ENCODE measurements at places on chromosomes 6 and 20.

- DNase-seq, result no peak
Observed at GRCh38 chr6:89974834-89975233, 80.6 kb downstream of the GJA10 start.

- DNase-seq, result no peak
Observed at GRCh38 chr6:28424163-28424562, 19.1 kb downstream of the ZSCAN23 start.

- DNase-seq, result peak; percentile 20
Observed at GRCh38 chr20:44683263-44684046, 31.7 kb upstream of the CCN5 start.

- DNase-seq, result no peak
Observed at GRCh38 chr20:11378252-11378651, 539.4 kb upstream of the BTBD3 start.

DNA sequence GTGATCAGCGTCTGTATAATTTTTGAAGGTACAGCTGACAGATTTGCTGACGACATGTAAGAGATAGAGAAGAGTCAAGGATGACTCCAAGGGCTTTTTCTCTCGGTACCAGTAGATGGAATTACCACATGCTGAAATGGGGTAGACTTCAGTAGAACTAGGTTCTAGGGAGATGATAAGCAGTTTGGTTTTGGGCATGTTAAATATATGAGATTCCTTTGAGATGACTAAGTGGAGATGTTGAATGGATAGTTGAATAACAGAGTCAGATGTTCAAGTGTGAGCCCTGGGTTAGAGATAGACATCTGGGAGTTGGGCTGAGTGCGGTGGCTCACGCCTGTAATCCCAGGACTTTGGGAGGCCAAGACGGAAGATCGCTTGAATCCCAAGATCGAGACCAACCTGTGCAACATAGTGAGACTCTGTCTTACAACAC, 50.0 kb downstream of the PHF20 start:
- DNase-seq, result no peak

- no peak for DNase-seq
Observed at GRCh38 chr6:34940030-34940434, 51.0 kb downstream of the ANKS1A start.

GRCh38 chr20:47358672-47359529, 2.4 kb upstream of the ZMYND8 start:
- DNase-seq, result no peak

DNA sequence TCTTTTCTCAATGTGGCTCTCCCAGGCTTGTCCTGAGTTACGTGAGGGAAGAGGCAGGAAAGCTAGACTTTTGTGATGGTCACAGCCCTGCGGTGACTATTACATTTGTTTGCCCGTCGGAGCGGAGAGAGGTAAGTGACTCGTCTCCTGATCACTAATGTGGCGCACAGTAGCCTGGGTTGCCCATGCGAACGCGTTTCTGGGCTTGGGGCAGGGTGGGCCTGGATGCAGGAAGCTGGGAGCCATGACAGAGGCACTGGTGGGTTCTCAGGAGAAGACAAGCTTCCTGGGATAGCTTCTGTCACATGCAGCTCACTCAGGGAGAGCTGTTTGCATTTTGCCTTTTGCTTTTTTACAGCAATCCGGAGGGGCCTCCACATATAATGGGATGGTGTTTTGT, 60.6 kb downstream of the IGF2R start:
- DNase-seq, result no peak

DNA sequence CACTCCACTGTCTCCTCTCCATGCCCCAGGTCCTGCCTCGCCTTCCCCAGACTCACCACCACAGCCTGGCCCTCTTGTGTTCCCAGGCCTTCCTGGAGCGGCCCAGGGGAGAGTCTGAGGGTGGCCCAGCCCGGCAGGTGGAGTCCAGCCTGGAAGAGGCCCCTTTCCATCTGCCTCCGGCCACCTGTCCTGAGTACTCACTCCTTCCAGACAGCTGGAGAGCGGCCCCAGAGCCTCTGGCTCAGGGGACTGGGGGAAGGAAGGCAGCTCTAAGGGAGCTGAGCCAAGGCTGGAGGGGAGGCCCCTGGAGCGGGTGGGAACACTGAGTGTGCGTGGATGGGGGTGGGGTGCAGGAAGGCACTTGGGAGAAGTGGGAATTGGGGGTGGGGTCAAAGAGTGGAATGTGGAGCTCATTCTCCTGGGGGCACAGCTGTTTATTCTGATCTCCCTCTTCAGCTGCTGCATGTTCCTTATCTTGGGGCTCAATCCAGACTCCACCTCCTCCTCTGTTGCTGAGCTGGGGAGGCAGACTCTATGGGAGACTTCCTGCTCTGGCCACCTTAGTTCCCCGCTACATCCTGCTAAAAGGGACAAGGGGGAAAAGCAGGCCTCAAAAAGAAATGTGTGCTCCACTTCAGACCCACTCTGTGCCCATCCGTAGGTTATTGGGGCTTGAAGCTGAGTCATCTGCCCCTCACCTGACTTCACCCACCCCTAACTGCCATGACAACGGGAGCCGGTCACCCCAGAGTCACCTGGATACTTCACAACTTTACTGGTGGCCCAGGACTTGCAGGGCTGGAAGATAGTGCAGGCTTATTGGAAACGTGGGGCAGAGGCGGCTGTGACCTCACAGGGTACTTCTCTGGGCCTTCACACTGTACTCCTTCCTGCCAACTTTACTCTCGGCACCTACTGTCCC, 19.5 kb upstream of the TAF8 start:
- DNase-seq, result no peak

DNA sequence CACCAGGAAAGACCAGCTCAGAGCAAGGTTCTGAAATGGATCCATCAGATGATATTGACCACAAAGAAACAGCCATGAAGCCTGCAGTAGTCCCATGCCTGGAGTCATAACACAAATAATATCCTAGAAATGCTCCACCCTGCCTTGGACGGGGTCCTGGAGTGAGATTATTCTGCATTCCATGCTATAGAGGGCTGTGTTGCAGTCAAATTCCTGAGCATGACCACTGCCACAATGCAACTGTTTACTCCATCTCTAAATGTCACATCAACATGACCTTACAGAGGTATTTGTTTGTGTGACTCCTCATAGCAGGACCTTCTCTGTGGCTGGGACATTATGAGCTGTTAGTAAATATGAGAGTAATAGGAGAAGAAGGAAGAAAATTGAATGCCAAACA, 257.5 kb upstream of the TCF21 start:
- no peak for DNase-seq

- no peak for DNase-seq
Observed at GRCh38 chr6:6915813-6916547, 191.8 kb upstream of the RREB1 start.

GRCh38 chr6:43943099-43943766, 173.2 kb downstream of the VEGFA start:
- DNase-seq, result no peak

DNA sequence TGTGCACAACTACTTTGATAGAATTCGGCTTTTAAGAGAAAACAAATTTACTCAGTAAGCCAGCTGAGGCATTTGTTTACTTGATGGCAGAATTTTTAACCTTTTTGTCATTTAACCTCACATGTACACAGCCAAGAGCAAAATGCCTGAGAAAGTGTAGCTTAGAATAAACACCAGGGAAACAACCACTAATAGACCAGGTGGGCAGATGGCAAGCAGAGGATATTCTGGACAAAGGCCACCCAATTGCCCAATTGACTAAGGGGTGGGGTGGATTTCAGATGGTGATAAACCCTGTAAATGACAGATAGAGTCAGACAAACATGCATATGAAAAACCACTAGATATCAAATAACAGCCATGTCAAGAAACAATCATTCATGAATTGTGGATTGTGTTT, 190.7 kb upstream of the FBXL4 start:
- no peak for DNase-seq

- DNase-seq, result no peak
Observed at GRCh38 chr20:50442512-50442911, 67.7 kb upstream of the PTPN1 start.

GRCh38 chr20:47956268-47956995, 171.2 kb upstream of the SULF2 start:
- DNase-seq, result no peak

DNA sequence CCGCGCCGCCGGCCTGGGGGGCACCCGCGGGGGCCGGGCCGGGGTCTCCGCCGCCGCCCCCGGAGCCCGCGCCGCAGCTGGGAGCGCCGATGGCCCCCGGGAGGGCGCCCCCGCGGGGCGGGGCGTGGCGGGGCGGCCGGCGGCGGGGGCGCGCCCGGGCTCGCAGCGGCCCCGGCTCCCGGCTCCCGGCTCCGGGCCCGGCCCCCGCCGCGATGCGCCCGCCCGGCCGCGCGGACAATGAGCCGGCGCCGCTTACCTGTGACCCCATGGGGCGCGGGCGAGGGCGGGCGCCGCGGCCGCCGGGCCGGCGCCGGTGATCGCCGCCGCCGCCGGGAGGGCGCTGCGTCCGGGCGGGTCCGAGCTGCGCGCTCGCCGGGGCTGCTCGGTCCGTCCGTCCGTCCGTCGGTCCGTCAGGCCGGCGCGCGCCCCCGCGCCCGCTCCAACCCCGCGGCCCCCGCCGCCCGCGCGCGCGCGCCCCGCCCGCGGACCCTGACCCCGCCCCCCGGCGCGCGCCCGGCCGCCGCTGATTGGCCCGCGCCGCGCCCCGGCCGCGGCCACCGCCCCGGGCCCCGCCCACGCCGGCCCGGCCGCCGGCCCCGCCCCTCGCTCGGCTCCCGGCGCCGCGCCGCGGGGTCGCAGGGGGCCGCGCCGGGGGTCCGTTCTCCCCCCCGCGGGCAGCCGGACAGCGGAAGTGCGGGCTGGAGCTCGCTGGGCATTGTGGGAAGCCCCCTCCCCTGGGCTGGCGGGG, at the start of gene ZBTB46:
TSS of gene ZBTB46 (minus strand) at position 424 of the 748 bp plus-strand sequence. CDS start 40,507 bp downstream, outside the sequence.
- no peak for DNase-seq

DNA sequence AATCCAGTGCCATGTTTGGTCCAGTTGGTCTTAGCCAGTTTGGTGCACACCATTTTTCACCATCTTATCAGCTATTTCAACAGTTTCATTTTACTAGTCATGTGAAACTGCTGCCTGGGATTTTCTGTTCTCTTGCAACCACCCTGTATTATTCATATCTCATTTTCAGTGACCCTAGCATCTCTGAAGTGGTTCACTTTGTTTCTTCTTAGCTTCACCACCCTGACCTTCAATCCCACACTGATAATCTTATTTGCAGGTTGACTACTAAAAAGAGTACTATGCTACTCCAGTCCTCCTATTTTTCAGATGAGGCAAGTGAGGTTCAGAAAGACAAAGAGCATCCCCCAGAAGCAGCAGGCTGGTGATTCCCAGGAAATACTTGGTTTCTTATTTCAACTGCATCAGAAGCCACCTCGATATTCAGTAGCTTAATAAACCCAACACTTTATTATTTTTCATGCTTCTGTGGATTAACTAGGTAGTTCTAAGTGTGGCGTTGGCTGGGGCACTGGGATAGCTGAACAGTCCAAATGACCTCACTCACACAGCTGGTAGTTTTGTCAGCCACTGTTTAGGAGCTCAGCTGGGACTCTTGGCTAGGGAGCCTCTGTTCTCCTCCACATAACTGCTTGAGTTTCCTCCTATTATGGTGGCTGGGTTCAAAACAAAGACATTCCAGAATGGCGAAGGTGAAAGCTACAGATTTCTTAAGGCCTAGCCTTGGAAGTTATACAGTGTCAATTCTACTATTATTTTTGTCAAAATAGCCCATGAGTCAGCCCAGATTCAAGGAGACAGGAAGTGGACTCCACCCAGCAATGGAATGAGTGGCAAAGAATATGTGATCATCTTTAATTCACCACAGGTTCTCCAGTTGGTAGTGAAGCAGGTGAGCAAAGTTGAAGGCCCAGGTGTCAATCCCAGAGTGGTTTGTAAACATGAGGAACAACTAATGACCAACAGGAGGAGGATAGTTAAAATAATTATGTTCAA, 40.6 kb downstream of the BPIFB4 start:
- DNase-seq, result no peak

- DNase-seq, result peak; percentile 56
Observed at GRCh38 chr6:85323435-85324040, 126.3 kb upstream of the NT5E start.

DNA sequence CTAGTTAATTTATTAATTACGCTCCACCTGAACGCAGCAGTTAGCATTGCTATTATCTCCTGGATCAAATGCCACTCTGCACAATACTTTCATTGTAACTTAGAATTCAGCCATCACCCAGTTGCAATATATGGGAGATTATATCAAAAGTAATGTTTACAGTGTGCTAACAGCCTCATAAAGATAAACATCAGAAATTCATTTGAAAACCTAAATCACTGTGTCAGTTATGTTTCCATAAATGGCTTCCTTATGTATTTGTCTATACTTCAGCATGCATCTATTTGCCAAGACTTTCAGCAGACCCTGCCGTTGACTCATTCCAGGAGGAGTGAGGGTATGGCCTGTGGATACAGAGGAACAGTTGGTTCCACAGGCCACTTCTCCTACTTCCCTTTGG, 300.1 kb downstream of the TFAP2B start:
- DNase-seq, result no peak

- no peak for DNase-seq
Observed at GRCh38 chr6:152371775-152372174, 265.4 kb downstream of the SYNE1 start.

DNA sequence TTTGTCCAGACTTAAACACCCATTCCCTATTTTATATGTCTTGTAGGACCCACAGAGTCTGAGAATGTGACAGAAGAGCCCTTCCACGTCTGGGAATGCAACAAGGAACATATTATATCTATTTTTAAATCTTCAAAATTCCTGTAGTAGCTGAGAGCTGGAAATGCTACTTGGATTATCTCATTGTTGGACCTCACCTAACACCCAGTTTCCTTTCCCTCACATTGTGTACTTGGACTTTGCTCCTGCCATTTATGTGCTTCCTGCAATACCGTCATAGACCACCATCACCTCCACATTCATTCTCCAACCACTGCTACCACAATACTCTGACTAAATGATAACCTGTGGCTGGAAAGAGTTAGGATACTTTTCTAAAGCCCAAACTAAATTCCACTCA, 335.4 kb downstream of the COL12A1 start:
- no peak for DNase-seq

GRCh38 chr6:142088858-142089216, 43.9 kb upstream of the GJE1 start:
- DNase-seq, result no peak

DNA sequence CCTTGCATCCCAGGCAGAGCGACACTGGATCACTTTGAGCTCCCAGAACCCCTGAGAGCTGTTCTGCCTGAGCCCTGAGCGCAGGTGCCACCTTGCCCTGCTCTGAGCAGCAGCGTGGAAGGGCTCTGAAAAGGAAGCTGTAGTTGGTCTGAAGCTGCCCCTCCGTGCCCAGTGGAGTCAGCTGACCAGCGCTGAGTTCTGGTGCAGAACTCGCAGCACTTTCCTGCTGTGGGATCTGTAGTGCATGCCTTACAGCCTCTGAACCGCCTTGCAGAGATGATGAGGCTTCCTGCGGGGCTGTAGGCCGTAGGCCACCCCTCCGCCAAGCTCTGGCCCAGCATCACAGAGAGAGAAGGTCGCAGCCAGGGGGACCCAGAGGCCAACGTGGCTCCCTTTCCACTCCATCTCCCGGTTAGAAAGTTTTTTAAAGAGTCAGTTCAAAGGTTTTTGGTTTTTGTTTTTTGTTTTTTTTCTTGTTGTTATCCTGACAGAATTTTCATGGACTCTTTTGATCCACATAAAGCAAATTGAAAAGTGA, 158.3 kb upstream of the CST7 start:
- DNase-seq, result no peak

- peak; percentile 23 for DNase-seq
Observed at GRCh38 chr6:20402342-20403069, 827 bp downstream of the E2F3 start.

GRCh38 chr20:63362436-63363009, 1.4 kb upstream of the CHRNA4 start:
- no peak for DNase-seq

All from activated gamma-delta T cell treated with anti-CD3 and anti-CD28 coated beads, Interleukin-2, amount 50 U/mL, for 16 hours (primary cell).